ENCODE measurements at places on chromosomes 5 and 9. TPM values are rescaled to one million over a fixed set of nuclear protein-coding genes. Genes with fewer than 3 reads are reported as not detected.

The PCDHGB2 gene
- total RNA-seq, result 0.28 TPM

The OBP2B gene
- total RNA-seq, result not detected

The CENPK gene
- 44.9 TPM for total RNA-seq

The CCNI2 gene
- total RNA-seq, result 8.1 TPM

DNA sequence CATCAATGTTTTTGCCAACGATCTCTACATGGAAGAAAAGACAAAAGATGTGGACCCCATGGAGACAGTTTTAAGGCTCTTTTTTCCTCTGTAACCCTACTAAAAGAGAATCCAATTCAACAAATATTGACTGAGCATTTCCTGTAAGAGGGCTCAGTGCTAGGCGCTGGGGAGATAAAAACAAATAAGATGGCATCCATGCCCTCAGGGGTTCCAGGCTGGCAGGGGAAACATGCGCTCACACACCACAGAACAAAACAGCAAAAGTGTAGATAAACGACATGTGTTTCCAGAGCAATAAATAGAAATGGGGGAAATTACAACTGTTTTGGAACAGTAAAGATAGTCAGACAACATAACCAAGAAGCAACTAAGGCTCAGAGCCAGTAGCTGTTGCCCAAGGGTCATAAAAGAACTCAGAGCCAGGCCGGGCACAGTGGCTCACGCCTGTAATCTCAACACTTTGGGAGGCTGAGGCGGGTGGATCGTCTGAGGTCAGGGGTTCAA, 25.2 kb downstream of the ZNF608 start:
- DNase-seq, result no peak

DNA sequence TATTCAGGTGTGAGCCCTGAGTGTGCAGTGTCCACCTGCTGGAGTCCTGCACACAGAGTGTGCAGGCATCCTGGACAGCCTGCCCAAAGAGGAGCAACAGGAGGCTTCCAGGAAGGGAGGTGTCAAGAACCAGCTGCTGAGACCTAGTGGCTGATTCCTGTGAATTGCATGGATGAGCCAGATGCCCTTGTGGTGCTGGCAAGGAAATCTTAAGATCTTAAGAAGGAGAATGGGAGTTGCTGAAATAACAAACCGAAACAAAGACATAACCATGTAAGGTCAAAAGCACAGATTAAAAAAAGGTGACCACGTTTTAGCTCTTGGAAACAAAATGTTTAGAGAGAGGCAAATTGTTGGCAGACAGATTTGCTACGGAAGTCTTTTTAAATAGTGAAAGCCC, 29.3 kb upstream of the RPS23 start:
- DNase-seq, result no peak

DNA sequence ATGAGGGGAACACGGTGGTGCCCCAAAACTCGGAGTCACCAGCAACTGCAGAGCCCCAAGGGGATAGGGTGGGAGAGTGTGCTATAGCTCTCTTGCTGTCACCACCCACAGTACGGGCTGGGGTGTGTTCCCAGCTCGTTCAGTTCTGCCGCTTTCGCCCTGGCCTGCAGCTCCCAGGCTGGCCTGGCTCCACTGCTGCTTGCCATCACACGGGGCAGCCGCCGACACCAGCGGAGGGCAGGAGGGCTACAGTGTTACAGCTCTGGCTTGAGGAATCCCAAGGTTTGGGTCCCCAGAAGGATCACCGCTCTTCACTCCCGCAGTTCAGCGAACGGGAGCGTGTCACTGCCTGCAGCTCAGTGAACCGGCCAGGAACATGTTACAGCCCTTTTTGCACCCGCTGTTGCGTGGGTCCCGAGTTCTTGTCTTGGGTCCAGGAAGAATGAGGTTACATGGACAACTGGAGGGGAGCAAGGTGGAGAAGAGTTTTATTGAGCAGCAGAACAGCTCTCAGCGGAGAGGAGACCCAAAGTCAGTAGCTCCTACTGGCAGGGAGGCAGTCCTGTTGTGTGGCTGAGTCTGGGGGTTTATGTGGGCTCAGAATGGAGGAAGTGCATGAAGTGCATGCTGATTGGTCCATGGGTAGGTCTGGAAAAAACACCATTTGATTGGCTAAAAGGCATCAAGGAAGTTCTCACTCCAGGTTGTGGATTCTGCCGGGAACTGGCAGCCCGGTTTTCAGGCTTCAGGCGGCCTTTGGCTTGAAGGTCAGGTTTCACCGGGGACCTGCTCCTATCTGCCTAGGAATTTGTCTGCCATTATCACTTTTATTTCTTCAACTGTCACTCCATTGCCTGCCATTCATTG, 113.4 kb downstream of the EHMT1 start:
- DNase-seq, result no peak

DNA sequence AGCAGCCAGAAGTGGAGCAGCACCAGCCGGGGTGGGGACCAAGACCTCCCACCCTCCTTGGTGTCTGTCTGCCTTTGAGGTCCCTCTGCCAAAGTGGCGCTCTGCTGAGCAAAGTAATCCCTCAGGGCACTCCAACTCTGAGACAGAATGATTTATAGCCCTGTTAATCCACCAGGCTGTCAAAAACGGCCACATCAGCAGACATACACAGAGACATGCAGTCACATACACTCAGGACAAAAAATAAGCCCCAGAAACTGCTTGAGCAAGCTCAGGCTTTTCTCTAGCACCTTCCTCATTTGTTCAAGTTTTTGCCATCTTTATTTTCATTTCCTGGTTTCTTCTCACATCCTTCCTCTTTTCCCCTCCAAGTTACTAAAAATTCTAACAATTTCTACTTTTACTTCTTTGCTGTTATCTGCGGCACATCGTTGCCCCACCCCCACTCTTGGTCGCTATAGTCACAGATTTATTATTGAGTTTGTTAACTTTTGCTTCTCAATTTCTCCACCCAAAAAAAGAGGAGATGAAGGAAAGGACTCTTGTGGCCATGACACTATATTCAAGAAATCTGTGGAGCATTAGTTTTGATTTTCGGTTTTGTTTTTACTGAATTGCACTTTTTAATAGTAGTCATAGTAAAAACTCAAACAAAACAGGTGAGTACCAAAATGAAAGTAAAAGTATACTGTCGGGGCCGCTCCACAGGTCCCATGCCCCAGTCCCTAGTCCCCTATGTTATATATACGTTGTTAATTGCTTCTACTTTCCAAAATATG, 17.4 kb upstream of the ADRB2 start:
- DNase-seq, result peak; percentile 17

- DNase-seq, result no peak
Measured at GRCh38 chr5:78506261-78507024, 142.1 kb downstream of the LHFPL2 start.

DNA sequence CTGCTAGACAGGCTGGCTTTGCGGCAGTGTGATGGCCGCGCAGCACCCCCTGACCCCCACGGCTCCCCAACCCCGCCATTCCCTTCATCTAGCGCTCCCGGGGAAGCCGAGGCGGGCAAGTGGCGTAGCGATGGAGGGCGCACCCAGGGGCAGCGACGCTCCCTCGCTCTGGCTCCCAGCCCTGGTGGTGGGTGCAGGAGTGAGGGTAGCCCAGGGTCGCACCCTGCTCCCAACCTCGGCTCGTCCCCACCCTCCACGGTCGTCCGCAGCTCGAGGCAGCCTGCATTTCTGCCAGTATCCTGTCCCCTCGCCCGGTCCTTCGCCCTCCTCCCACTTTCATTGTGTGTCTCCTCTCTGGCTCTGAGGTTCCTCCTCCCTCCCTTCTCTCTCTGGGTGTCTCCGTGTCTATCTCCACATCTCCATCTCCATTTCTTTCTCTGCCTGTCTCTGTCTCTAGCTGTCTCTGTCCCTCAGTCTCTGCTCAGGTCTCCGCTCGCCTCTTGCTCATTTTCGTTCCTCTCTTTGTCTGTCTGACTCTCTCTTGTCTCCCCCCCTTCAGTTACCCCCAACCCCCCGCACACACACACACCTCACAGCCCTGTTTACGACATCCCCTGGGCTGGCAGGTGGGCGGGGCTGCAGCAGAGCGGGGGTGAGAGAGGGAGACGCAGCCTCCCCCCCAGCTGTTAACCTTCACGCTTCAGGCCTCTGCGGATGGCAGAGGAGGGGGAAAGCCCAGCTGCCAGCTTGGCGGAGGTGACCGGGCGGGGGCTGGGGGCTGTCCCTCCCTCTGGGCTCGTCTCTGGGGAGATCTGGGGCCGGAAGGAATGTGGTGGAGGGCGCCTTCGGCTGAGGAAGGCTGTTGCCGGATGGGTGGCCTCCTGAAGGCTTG, 48.7 kb upstream of the PSD2 start:
- peak; percentile 83 for DNase-seq

GRCh38 chr5:36878392-36879082, 2.0 kb downstream of the NIPBL start:
- DNase-seq, result no peak
